ENCODE measurements at places on chromosomes 3 and 15. TPM values are rescaled to one million over a fixed set of nuclear protein-coding genes. Genes with fewer than 3 reads are reported as not detected.

Gene GP9
- not detected for total RNA-seq

Gene PTPRG
- 51.9 TPM for total RNA-seq

Gene SAMD7
- not detected for total RNA-seq

Gene BNC1
- total RNA-seq: 0.83 TPM

Gene SNTN
- not detected for total RNA-seq

Gene ZNF80
- total RNA-seq: not detected

Gene LSMEM2
- total RNA-seq: not detected

Gene OR5H14
- not detected for total RNA-seq

Gene BMF
- total RNA-seq: 7.6 TPM

Gene PLCD1
- 24.5 TPM for total RNA-seq

Gene GRAMD2A
- 0.33 TPM for total RNA-seq

Gene SCN11A
- total RNA-seq: 0.42 TPM

Gene ANKRD63
- total RNA-seq: not detected

Gene SLC28A2
- total RNA-seq: not detected

Gene MUC20
- 6.8 TPM for total RNA-seq

Gene GNL3
- total RNA-seq: 71.1 TPM

Gene PGBD4
- total RNA-seq: 1.2 TPM

Gene LNP1
- total RNA-seq: 1.8 TPM

Gene RTP1
- not detected for total RNA-seq

Gene PTX3
- 132 TPM for total RNA-seq

Gene KY
- 0.42 TPM for total RNA-seq

Gene PRRT3
- total RNA-seq: 1.7 TPM

Gene SLC28A1
- total RNA-seq: not detected

Gene RTP3
- total RNA-seq: not detected

Gene SPINK8
- not detected for total RNA-seq

Gene FBXO40
- not detected for total RNA-seq

Gene NR2F2
- total RNA-seq: 57.7 TPM

Gene MYRIP
- total RNA-seq: 7.2 TPM

Gene LRTM1
- total RNA-seq: not detected

Gene KNL1
- not detected for total RNA-seq

Gene ADAMTS7
- total RNA-seq: 2.1 TPM

Gene RETNLB
- not detected for total RNA-seq
